ENCODE measurements at places on chromosomes 3 and 15.
A peak's percentile ranks its signal among the peaks of the same experiment; 100 is the strongest.

DNA sequence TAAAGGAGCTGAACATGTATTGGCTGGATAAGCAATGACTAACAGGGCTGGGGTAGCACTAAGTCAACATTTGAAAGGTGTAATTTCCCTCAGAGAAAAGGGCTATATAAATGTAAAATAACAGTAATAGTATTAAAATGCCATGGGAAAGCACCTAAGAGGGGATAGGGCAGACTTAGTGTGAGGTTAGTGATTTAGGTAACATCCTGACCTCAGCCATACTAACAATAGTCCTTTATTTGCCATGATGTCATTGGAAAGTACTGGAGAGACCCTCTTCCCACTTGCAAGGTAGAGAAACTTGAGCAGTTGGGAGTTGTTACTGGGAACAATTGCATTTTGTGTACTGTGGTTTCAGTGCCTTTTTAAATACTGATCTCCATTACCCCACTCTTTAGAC is 103.4 kb downstream of the LSAMP start:
- no peak for DNase-seq

DNA sequence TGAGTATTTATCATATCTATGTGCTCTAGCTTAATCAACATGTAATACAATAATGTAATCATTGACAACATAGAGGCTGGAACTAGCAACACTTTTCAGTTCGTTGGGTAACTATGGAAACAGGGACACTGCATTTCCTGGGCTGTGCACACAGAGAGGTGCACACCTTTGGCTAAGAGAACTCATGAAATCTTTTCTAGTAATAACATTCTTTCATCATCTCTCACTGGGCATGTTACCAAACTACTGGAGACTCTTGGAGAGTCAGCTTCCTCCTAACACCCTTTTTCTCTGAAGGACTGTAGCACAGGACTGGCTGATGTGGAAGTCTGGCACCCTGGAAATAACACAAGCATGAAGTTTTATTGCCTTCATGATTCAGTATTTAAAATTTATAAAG is 135.6 kb downstream of the KCNMB2 start:
- peak; percentile 40 for DNase-seq

DNA sequence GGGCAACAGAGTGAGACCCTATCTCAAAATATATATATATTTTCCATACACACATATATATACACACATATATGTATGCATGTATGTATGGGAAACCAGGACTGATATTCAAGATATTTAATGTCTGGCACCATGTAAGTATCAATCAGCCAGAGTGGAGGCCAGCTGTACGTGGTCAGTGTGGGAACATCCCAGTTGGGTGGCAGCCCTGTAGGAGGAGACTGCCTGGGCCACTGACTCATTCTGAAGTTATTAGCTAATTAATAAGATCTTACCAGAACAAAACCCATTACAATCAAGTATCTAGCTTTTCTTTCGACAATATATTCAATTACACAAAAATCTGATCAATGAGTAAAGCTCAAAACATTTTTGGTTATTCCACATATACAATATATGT is 85.1 kb upstream of the OCA2 start:
- DNase-seq = no peak

DNA sequence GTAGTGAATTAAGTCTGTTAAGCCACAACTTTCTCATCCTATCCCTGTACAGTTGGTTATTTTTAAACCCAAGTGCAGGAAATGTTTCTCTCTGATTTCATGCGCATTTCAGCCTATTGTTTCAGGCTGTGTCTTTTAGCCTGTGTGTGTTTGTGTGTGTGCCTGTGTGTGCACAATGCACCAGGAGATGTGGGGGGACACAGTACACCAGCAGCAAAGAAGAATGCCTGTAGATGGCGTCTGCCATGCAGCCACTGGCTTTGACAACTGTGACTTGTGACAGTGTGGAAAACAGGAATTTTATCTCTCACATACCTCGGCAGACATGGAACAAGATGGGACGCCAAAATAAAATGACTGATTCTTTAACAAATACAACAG is 43.6 kb upstream of the PLXNA1 start:
- no peak for DNase-seq

- DNase-seq = peak; percentile 29
Measured at GRCh38 chr3:2458816-2459215, 360.1 kb downstream of the CNTN4 start.

GRCh38 chr3:121295452-121295851 is 250.3 kb downstream of the POLQ start:
- DNase-seq = no peak

DNA sequence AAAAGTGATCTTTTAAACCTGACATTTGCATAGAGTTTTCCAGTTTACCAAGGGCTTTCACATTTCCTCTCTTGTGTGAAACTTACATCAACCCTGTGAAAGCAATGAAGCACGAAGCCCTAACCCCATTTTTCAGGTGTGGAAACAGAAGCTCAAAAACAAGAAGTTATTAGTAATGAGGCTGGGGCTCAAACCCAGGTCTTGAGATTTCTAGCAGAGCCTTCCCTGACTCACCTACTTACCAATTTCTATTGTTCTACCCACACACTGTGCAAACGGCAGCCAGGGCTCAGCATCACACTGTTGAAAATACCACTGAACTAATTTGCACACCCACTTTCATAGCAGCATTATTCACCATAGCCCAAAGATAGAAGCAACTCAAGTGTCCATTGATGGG is 117.8 kb upstream of the IGF1R start:
- no peak for DNase-seq

- DNase-seq = no peak
Measured at GRCh38 chr3:39156421-39156820, 3.0 kb upstream of the CSRNP1 start.

- DNase-seq = no peak
Measured at GRCh38 chr15:59711451-59712243, 22.5 kb upstream of the BNIP2 start.
